ENCODE measurements at places on chromosomes 5 and 9.

GRCh38 chr5:67921004-67921601, 294.5 kb upstream of the PIK3R1 start:
- no peak for DNase-seq

- no peak for DNase-seq
Observed at GRCh38 chr9:134730761-134731496, 89.3 kb downstream of the COL5A1 start.

DNA sequence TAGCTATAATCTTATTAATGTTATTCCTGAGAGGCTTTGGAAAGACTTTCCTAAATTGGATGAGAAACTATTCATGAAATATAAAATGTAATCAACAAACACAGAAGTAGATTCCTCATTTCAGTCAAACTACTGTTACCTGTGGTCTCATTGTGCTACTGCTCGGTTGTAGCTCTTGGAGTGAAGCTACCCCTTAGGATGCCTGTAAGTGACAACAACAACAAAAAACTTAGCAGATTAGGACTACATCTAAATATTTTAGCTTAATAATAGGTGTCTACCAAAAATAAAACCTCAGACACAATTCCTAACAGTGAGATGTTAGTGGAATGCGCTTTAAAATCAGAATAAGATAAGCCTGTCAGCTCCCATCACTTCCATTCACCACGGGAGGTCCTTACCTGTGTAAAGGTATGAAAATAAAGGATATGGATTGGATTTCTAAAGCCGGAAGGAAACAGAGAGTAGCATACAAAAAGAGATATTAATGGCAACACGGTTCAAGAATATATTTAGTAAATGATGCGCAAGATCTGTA, 369.2 kb downstream of the OSTF1 start:
- no peak for DNase-seq

DNA sequence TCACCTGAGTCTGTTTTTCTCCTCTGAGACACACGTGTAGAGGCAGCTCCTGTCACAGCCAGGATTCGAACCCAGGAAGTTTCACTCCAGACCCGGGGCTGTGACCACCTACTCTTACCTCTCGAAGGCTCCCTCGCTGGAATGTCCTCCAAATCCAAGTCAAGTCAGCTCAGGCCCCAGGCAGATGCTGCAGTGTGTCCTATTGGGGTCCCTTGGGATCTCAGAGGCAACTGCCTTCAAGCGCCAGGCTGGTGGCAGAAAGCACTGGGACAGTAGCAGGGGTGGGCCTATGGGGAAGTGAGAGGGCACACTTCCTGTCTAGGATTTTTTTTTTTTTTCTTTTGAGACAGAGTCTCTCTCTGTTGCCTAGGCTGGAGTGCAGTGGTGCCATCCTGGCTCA, 762 bp upstream of the ST6GALNAC4 start:
- DNase-seq: no peak

DNA sequence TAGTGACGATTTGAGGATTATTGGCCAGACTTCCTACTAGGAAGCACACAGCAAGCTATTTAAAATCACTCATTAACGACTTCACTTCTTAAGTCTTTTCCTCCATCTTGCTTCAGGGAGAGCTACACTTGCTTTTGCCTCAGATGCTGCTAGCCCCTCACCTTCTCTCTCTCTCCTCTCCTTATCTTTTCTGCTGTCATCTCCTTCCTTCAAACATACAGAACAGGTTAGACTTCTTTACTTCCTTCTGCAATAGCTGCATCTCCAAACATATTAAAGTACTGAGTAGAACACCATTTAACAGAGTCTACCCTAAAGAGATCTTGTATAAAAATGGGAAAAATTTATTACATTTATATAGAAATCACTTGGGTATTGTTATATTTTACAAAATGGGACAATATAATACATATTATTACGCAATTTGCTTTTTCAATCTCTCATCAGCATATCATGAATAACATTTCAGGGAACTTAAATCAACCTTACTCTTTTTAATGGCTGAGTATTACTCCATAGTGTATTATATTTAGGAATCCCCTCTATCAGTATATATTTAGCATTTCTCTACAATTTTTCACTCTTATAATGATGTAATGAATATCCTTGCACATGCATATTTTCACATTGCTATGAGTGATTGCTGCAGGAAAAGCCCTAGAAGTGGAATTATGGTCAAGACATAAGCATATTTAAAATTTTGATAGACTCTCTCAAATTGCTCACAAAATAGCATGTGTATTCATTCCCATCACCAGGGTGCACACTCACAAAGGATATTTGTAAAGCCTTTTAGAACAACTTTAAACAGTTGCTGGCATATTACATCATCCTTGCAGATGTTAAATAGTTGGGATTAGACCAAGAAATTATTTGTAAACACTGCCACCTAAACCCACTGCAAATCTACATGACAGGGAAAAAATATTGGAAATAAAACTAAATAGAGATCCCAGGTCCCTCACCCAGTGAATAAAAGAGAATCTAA, 164.5 kb upstream of the NFIB start:
- no peak for DNase-seq

- no peak for DNase-seq
Observed at GRCh38 chr9:89466451-89467277, 31.2 kb downstream of the SEMA4D start.

GRCh38 chr9:35856206-35856605, 14.0 kb downstream of the OR13J1 start:
- DNase-seq: no peak
